ENCODE measurements at places on chromosomes 16 and 17.

DNA sequence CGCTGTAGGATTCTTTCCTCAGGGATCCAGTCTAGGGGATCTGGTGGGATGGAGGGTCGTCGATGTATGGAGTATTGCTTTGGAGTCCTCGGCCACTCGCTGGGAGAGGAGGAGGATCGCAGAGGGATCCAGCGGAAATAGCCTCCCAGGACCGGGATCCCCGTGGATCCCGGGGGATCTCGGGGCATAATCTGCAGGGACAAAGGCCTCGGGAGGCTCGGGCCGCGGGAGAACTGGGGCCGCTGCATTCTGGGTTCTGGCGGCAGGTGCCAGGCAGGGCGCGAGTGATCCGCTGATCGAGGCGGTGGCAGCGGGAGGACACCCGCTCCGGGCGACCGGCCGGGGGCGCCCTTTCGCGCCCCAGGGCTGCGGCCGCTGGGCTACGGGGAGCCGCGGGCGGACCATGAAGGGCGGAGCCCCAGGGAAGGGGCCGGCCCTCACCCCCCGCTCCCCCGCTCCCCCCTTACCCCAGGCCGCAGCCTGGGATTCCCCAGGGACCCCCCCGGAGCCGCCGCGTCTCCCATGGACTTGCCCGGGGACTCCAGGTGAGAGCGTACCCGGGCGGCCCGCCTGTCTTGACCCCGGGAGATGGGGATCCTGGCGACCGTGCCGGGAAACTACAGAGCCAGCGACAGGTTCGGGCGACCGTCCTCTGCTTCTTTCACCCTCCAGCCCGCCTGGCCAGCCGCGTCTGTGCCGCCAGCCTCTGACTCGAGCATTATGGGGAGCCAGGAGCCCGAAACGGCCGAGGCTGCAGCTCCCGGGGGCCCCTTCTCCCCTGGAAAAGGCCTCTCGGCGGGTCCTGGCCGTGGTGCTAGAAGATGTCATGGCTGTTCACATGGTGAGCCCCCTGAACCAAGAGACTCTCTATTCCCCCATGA, 604 bp downstream of the PRR14 start:
- peak; percentile 89 for DNase-seq

GRCh38 chr16:62170642-62171041, 134.4 kb upstream of the CDH8 start:
- no peak for DNase-seq

GRCh38 chr16:47904691-47905090, 251.1 kb downstream of the ABCC12 start:
- DNase-seq: no peak

- no peak for DNase-seq
Measured at GRCh38 chr16:20504418-20504817, 53.1 kb downstream of the ACSM2A start.

- peak; percentile 50 for DNase-seq
Measured at GRCh38 chr16:56673921-56674320, 4.3 kb downstream of the MT1H start.

GRCh38 chr16:19745286-19746010, 27.4 kb downstream of the IQCK start:
- no peak for DNase-seq

- no peak for DNase-seq
Measured at GRCh38 chr16:79988089-79988488, 387.6 kb upstream of the MAF start.

GRCh38 chr17:45383003-45383402, 49.7 kb downstream of the ARHGAP27 start:
- DNase-seq: no peak

- DNase-seq: peak; percentile 81
Measured at GRCh38 chr16:27374804-27375425, 27.1 kb upstream of the IL21R start.

DNA sequence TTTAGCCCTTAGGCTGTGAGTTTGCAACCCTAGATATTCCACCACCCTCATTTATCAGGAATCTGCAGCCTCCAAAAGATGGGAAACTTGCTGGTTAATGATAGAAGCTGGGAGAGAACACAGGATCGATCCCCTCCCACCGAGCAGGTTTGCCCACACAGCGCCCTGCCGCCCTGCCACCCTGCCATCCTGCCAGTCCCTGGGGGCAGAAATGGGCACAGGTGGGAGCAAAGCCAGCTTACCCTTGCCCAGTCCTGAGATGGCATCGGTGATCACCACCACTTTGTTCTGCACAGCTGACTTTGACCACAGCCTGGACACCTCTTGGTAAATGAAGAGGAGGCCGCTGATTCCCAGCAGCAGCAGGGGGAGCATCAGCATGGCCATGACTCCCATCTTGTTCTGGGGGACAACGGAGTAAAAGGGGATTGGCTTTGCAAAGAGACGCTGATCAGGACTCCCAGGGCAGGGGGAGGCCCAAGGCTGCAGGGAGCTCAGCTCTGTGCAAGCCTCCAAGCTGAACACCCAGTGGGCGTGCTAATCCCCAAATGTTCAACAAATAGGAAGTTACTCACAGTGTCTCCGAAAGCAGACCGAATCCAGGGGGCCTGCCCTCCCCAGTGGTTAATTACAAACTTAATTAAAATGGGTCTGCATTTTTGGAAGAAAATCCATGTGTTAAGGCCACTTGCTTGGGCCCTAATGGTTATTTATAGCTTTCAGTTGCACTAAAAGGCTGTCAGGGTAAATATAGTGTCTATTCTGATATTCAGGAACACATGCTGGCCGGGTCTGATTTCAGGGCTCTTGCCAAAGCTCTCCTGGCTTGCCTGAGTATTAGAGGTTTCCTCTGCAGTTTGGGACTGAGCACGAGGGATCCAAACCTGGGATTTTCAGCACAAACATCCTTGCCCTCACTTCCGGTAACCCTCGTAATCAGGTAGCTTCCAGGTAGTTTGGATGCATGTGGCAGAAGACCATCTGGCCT, at the start of gene DHRS7C:
Gene DHRS7C (minus strand): TSS at position 704 of the 988 bp plus-strand sequence. CDS start 308 bp downstream, at position 396.
- DNase-seq: no peak

DNA sequence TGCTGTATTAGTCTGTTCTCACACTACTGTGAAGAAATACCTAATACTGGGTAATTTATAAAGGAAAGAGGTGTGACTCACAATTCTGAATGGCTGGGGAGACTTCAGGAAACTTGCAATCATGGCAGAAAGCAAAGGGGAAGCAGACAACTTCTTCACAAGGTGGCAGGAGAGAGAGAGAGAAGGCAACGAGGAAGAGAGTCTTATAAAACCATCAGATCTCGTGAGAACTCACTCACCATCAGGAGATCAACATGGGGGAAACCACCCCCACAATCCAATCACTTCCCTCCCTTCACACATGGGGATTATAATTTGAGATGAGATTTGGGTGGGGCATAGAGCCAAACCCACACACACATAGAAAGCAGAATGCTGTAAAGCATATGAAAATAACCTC, 896.2 kb downstream of the CDH11 start:
- no peak for DNase-seq

- peak; percentile 75 for DNase-seq
Measured at GRCh38 chr17:38444151-38444550, 15.9 kb downstream of the ARHGAP23 start.

GRCh38 chr17:32820440-32820839, 56.5 kb downstream of the MYO1D start:
- DNase-seq: no peak

DNA sequence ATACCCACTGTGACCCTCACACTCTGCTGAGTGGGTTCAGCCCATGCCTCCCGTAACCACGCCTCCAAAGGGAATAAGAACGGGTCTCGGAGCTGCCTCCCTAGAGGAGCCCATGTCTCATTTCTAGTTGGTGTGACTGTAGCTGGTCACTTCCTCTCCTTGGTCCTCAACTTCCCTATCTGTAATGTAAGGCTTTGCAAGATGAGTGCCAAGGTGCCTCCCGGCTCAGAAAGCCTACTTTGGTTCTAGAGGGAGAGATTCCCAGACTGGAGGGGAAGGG, 20.8 kb downstream of the C16orf74 start:
- DNase-seq: no peak

- no peak for DNase-seq
Measured at GRCh38 chr16:86403541-86404163, 106.7 kb upstream of the FOXF1 start.

DNA sequence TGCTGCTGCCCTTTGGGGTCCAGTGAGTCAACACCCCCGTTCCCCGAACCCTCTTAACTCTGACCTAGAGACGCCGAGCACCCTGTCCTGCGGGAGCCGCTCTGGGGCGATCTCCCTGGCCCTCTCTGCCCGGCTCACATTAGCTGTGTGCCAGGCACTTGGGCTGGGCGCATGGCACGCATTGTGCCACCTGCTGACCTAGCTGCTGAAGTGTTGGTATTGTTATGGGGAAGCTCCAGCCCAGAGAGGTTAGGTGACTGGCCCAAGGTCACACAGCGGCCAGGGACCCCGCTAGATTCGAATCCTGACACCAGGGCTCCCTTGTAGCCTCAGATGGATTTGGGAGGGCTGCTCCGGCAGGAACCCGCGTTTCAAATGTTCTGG, 1.1 kb downstream of the HSD17B1 start:
- no peak for DNase-seq

GRCh38 chr17:30253312-30253711, 17.8 kb upstream of the SLC6A4 start:
- DNase-seq: no peak

GRCh38 chr16:34743115-34743514, 1283.7 kb downstream of the TP53TG3F start:
- DNase-seq: no peak

DNA sequence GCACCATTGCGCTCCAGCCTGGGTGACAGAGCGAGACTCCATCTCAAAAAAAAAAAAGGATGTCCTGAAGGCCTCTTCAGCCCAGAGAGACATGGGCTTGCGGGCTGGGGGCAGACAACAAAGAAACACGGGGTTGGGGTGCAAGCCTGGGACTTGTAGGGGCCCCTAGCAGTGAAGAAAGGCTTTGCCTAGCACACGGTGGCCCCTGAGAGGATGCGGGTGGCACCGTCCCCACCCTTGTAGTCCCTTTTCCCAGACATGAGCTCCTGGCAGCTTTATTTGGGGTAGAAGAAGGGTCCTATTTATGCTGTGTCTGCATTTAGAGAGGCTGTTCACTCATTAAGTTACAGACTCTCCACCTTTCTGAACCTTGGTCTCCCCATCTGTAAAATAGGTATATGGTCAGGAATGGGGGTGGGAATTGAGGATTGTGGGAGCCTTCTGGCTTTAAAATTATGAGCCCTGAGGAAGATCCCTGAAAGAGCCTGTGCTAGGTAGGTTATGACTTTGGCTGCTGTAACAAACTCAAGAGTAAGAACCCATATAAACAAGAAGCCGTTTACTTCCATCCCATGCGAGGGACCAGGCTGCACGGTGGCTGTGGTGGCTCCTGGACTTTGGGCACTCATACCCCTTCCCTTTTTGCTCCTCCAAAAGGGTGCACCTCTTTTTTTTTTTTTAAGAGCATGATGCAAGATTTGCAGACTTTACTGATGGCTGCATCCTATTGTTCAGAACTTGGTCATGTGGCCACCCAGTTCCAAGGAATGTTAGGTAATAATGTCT, 20.6 kb upstream of the ADGRG1 start:
- peak; percentile 45 for DNase-seq

DNA sequence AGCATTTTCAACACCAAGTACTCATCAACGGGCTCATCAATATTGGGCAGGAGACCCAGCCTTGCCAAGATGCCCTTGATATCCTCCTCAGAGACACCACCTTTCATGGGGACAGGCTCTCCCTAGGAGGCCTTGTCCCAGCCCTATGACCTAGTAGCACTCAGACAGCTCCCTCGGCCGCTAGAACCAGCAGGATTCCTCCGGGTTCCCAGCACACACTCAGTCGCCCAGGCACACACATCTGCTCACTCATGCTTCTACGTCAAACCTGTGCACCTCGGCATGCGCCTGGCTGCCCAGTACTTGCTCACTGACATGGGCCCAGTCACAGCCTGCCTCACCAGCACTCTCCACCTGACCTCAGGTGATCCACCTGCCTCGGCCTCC, 17.0 kb downstream of the SRCIN1 start:
- no peak for DNase-seq

DNA sequence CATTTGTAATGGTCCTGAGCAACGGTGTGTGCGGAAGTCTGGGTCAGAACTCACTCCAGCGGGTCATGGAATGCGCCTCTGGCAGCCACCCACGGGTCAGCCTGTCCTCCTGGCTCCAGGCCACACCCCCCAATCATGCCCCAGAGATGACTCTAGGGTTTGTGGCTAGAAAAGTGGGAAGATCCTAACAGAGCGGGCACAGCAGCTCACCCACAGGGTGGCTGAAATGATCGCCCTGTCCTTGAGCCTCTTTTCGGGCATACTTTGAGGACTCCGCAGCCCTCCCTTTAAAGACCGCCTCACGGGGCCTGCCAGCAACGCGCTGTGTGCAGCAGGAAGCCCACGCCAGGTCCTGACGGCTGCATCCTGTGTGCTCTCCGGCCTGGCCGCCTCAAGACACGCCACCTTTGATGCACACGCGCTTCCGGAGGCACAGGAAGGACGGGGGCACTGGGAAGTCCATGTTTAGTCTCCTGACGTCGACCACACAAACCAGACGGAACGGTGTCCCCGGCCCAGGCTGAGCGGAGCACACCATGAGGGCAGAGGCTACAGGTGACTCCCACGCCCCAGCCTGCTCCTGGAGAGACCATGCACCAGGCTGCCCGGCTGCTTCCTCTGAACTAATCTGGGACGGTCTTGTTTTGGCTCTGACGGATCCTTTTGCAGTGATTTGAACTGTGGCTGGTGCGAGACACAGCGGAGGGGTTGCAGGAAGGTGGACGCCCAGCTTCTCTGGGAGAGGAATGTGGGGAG, 92.9 kb downstream of the TBC1D16 start:
- peak; percentile 99 for DNase-seq

DNA sequence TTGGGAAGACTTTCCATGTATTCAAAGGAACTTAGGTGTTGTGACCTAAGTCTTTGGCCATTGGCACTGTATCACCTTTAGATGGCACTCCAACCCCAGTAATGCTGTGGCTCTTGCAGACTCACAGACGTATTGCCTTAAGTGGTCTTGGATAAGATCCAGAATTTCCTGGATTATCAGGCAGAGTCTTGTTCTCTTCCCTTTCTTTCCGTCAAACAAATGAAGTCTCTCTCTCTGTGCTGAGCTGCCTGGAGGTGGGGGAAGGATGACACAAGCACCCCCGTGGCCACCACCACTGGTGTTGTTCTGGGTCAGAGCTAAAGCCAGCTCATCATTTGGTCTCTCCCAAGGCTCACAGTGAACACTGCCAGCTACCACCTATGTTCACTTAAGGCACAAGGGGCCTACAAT, 789.9 kb upstream of the KIF2B start:
- DNase-seq: no peak

DNA sequence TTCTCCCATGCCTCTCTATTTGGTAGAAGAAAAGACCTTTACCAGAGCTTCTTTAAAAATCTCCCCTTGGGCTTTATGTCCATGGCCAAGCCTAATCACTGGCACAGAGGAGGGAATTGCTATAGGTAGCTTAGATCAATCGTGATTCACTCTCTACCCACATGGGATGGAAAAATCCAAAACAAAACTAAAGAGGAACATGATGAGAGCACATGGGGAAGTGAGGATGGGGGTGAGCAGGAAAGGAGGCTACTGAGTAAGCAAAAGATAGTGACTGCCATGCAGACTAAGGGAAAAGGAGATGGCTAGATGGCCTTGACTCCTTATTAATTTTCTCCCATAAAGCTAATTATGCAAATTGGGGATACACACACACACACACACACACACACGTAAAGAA, 201.2 kb downstream of the HS3ST3A1 start:
- DNase-seq: no peak
